ENCODE measurements at places on chromosomes 6 and 20.

- DNase-seq = no peak
Observed at GRCh38 chr6:162952423-162952822, 224.6 kb downstream of the PACRG start.

DNA sequence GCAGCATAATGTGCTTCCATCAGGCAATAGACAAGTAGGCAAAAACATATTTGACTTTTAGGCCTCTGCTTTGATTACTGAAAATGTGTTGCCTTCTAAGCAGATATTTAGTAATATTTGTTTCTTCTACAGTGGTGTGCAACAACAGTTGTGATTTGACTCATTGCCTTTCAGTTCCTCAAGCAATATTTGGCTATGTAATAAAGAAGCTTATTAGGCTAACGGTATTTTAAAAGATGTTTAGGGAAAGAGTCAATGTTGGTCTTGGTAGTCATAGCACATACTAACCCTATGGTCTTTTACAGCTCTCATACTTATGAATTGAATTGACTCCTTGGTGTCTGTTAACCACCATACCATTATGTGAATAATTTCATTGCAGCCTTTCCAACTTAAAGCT is 124.1 kb downstream of the GRIK2 start:
- DNase-seq = no peak

GRCh38 chr6:16602035-16602434 is 159.2 kb downstream of the ATXN1 start:
- no peak for DNase-seq

DNA sequence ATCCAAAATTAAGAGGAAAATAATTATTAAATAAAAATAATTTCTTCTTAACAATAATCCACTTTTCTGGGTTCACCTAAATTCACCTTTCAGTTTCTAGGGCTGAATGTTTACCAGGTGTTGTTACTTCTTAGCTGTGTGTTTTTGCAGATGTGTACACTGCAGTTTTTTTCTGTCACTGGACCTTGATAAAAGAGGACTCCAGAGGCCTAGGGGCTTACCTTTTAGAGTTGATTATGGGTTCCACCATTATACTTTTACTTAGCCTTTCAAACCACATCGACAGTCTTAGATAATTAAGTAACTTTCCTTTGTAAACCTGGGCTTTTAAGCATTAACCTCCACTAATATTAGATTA is 766.5 kb downstream of the BCKDHB start:
- no peak for DNase-seq

GRCh38 chr6:4018924-4019236 is 60.1 kb downstream of the FAM217A start:
- no peak for DNase-seq

DNA sequence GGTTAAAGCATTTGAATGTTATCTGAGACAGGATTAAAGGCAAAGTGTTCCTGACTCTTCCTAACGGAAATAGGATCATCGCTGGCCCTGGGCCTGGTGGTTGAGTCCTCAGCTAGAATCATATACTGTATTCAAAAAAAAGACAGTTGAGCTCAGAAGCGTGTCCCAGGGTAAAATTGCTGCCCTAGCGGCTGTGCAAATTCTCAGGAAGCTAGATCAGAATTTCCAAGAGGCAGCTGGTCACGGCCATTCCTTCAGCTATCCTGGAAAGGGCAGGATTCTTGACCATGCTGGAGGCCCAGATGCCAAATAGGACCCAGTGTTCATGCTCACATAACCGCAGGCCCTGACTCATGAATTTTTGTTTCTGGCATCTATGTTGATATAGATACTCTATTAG is 67.4 kb downstream of the STMND1 start:
- DNase-seq = no peak

DNA sequence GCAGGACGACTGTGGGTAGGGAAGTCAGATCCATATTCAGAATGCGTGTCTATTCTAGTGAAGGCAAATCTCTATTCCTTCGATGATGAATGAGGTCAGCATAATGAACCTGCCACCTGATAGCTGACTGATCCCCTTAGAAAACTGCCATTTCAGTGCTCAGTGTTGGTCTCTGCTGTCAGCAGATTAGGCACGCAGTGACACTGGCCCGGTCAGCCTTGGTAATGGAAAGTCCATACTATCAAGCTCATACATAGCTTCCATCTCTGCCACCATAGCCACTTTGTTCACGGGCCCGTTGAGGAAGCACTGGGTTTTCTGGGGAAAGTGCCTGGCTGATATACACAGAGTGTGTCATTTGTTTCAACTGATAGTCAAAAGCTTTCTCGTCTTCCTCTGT is 54.0 kb downstream of the C6orf52 start:
- DNase-seq = no peak

GRCh38 chr20:11267762-11268335 is 594.0 kb upstream of the JAG1 start:
- DNase-seq = no peak

DNA sequence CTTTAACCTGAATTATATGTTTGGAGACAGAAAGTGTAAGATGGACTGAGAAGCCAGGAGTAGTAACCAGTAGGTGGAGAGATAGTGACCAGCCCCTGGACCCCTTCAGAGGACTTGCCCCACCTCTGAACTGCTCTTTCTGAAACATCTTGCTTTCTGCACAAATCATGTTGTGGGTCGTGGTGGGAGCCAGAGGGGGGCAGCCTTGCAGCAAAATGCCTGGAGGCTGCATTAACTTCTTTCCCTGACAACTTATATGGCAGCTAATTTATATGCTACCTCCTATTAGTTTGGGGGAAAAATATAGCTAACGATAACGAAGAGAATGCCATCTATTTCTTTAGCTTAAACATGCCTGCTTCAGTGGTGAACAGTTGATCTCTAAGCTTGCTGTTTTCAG is 859.8 kb downstream of the MAFB start:
- no peak for DNase-seq

DNA sequence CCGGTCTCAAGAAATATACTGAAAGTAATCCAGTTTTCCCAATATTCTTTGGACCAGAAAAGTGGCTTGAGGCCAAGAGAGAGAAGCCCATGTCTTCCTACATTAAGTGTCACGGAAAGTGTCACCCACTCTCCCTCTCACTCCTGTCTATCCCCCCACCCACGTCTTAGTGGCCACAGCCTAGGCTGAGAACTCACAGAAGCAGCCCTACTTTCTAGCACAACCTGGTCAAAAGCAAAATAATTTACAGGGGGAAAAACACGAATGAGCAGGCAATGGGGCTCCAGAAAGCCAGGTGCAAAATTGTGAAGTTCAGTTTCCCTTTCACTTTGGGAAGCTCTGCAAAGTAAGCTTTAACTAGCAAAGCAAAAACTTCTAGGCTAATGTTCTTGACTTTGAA is 118.0 kb downstream of the OPRM1 start:
- no peak for DNase-seq

- DNase-seq = no peak
Observed at GRCh38 chr6:3307436-3307835, 48.7 kb downstream of the PSMG4 start.

DNA sequence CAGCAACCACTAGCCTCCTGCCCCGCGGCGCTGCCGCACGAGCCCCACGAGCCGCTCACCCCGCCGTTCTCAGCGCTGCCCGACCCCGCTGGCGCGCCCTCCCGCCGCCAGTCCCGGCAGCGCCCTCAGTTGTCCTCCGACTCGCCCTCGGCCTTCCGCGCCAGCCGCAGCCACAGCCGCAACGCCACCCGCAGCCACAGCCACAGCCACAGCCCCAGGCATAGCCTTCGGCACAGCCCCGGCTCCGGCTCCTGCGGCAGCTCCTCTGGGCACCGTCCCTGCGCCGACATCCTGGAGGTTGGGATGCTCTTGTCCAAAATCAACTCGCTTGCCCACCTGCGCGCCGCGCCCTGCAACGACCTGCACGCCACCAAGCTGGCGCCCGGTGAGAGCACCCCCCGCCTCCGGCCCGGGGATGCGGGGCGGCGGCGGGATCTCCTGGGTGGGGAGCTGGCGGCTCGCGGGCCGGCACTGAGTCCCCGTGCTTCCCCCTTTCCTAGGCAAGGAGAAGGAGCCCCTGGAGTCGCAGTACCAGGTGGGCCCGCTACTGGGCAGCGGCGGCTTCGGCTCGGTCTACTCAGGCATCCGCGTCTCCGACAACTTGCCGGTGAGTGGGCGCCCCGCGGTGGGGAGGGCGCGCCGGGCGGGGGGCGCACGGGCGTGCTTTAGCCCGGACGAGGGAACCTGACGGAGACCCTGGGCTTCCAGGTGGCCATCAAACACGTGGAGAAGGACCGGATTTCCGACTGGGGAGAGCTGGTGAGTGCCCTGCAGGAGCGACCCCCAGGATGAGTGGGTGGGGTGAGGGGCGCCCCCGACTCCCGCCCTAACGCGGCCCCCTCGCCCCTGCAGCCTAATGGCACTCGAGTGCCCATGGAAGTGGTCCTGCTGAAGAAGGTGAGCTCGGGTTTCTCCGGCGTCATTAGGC is 585 bp downstream of the PIM1 start:
- DNase-seq = peak; percentile 20

DNA sequence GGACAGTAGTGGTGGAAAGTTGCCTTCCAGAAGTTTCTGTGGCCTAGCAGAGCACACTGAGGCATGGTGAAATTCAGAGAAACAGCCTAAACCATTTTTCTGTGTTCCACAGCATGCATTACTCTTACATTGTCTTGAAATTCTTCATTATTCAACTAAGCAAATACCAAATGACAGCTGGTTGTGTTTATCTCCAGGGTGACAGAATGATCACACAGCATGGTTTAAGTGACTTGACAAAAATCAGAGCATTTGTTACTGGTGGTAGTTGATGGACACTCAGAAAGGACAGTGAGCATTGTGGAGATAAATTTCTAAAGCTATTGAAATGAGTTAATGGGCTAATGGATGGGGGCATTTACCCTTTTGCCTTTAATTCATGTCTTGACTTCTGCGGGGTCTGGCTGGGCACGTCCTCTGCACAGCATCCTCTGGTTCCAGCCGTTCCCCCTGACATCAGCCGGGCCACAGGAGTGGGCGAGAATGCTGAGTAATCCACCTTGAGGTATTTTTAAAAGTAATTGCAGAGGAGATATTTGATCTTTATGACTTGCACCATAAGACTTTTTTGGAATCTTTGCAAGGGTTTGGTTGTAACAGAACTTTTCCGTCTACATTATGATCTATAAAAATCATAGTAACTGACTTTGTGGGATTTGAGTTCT is 78.9 kb upstream of the SCP2D1 start:
- DNase-seq = no peak

GRCh38 chr6:108277831-108278230 is 17.0 kb upstream of the SNX3 start:
- DNase-seq = no peak

DNA sequence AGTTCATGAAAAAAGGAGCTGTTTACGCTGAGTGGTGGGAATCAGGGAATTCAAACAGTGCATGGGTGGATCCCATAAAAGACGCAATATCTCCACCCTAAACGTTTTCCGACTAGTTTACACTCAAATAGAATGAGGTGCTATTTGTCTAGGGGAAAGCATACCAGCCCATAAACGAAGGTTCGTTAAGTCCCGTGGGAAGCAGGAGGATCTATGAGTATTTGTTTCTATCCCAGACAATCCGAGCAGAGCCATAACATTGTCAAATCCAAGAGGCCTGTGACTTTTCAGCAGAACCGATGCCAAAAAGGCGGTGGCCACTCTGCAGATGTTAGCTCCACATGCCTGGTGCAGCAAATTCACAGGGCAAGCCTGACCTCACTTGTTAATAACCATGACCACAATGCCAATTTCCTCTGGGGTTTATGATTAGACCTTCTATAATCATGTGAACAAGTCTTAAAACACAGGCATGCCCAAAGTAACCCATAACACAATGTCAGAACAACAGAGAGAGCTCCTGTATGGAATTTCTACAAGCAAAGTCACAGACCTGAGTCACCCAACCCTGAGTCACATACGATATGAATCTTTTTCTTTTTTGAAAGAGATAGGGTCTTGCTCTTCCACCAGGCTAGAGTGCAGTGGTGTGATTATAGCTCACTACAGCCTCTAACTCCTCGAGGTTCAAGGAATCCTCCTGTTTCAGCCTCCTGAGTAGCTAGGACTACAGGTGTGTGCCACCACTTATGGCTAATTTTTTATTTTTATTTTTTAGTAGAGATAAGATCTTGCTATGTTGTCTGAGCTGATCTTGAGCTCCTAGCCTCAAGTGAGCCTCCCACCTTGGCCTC is 123.3 kb downstream of the KIF13A start:
- no peak for DNase-seq

DNA sequence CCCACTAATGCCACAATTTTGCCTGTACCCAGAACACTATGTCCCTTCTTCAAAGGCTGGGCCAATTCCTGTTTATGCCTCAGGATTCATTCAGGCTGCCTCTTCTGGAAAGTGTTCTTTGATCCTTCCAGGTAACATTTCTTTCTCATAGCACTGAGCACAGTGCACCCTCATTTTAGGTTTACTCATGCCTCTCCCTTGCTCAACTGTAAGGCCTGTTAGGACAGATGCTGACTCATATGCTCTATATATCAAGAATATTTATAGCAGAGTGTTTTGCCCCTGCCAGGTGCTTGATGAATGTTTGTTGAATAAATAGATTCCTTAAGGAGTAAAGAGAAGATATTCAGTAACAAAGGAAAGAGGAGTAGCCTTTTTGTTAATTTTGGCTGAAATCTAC is 263.9 kb downstream of the PHF3 start:
- no peak for DNase-seq

DNA sequence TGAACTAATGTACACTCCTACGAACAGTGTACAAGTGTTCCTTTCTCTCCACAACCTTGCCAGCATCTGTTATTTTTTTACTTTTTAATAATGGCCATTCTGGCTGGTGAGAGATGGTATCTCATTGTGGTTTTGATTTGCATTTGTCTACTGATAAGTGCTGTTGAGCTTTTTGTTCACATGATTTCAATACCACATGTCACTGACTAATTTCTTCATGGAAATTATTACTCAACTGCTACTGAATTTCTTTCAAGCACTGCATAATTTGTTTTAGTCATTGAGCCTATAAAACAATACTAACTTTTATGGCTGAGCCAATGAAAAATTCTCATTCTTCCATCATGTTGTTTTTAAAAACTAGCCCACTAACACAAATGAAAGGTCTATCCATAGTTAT is 115.4 kb downstream of the FRK start:
- DNase-seq = no peak
